ENCODE measurements at places on chromosomes 1 and 21. TPM values are rescaled to one million over a fixed set of nuclear protein-coding genes. Genes with fewer than 3 reads are reported as not detected.
A peak's percentile ranks its signal among the peaks of the same experiment; 100 is the strongest.

PDE9A gene
- total RNA-seq = 15.3 TPM

GRCh38 chr1:105793536-105794146 lies 1262.8 kb upstream of the PRMT6 start:
- H3K4me1 ChIP-seq = no peaks in the 10 kb centered on the region
- H3K36me3 ChIP-seq = no peaks in the 10 kb centered on the region
- no peak overlapping the region for H3K4me3 ChIP-seq
- DNase-seq = peak; percentile 19

SPRR2A gene
- not detected for total RNA-seq

ERICH3 gene
- 12.9 TPM for total RNA-seq

- H3K27ac ChIP-seq = no peak overlapping the region
- H3K36me3 ChIP-seq = no peaks in the 10 kb centered on the region
- H3K4me3 ChIP-seq = no peak overlapping the region
- peaks cover 45% of the 10 kb centered on the region for H3K4me1 ChIP-seq
These were observed 21.0 kb upstream of the PARP1 start for GRCh38 chr1:226428791-226429461.

DNA sequence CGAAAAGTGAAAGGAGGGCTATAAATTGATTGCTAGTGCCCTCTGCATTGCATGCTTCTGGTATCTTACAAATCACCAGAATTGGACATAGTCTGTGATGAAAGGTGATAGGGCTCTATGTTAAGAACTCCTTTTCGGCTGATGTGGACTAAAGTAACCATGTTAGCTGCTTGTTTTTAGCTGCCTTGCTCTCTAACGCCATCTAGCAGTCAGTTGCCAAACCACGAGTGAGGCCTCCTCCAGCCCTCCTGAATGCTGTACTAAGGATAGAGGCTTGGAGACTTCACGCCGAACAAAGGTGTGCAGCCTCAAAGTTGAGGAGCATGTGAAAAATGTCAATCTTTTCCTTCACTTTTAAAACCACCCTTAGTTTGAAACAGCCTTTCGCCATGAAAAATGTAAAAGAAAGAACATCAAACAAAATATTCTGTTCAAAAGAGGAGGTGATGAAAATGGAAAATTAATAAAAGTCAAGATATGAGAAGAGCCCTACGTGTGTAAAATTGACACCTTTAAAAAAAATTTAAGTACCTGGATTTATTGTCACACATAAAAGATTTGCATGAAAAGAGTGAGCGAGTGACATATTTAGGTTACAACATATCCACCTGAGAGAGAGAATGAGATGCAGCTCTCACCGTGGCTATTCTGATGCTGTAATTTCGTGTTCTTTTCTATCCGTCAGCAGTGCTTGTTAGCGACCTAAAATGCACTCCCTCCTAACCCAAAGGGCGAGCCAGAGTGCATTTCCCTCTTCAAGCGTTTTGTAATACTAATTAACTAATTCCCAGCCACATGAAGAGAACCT lies 8.1 kb downstream of the LRRC53 start:
- H3K27ac ChIP-seq = peak overlapping the region; percentile 49
- H3K4me3 ChIP-seq = no peak overlapping the region
- no peaks in the 10 kb centered on the region for H3K36me3 ChIP-seq
- peaks cover 5% of the 10 kb centered on the region for H3K4me1 ChIP-seq
- peak; percentile 72 for DNase-seq

TMIGD3 gene
- total RNA-seq = 9.5 TPM

C1QA gene
- 66.2 TPM for total RNA-seq

DNA sequence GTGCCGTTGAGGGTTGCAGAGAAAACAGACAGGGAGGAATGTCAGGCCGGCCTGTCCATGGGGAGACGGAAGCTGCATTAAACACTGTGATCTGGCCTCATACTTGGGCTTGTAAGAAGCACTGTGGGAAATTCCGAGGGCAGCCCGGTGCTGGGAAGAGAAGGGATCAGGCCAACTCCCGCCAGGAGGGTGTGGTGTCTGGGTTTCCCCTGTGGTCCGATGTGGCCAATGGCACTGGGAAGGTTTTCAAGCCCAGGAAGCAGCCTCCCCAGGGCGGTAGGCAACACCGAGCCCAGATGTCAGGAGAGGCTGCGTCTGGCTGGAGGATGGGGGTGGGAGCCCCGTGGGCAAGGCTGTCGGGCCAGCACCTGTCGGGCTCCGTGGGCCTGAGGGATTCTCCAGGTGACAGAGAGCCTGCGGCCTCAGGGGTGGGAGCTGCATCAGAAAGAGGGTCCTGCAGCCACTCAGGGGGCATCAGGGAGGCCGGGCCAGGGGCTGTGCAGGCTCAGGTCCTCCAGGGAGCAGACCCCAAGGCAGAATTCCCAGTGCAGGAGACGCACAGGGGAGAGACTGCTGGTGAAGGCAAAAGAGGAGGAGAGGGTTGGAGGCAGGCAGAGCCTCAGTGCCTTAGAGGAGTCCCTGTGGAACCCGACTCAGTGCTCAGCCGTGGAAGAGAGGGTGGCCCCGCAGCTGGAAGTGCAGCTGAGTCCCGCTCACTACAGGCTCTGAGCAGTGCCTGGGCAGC lies 8.4 kb downstream of the UBASH3A start:
- H3K4me3 ChIP-seq = no peak overlapping the region
- no peak overlapping the region for H3K27ac ChIP-seq
- H3K4me1 ChIP-seq = no peaks in the 10 kb centered on the region
- no peak for DNase-seq

- no peaks in the 10 kb centered on the region for H3K36me3 ChIP-seq
- H3K27me3 ChIP-seq = peaks cover 2% of the 10 kb centered on the region
- no peak overlapping the region for H3K27ac ChIP-seq
- H3K4me3 ChIP-seq = no peak overlapping the region
These were observed 57.8 kb downstream of the WNT9A start for GRCh38 chr1:227889863-227890405.

TLCD4 gene
- 29.8 TPM for total RNA-seq

DNA sequence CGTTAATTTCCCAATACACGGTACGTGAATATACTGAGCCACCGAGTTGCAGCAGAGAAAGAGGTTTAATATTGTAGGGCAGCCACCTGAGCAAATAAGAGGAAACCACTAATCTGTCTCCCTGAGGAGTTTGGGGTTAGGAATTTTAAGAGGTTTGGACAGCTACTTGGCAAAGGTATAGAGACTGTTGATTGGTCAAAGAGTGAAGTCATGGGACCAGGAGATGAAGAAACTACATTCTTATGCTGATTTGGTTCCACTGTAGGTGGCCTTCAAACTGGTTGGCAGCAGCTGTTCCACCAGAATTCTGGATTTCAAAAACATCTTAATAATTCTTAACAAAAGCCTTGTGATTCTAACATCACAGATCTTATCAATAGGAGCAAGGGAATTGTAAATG lies 485.4 kb upstream of the PRMT6 start:
- no peak for DNase-seq
- no peak overlapping the region for H3K27ac ChIP-seq
- H3K4me3 ChIP-seq = no peak overlapping the region
- H3K27me3 ChIP-seq = no peaks in the 10 kb centered on the region
- no peaks in the 10 kb centered on the region for H3K36me3 ChIP-seq

GJA8 gene
- not detected for total RNA-seq

MMEL1 gene
- 3.9 TPM for total RNA-seq

EPS15 gene
- 79.9 TPM for total RNA-seq

DNA sequence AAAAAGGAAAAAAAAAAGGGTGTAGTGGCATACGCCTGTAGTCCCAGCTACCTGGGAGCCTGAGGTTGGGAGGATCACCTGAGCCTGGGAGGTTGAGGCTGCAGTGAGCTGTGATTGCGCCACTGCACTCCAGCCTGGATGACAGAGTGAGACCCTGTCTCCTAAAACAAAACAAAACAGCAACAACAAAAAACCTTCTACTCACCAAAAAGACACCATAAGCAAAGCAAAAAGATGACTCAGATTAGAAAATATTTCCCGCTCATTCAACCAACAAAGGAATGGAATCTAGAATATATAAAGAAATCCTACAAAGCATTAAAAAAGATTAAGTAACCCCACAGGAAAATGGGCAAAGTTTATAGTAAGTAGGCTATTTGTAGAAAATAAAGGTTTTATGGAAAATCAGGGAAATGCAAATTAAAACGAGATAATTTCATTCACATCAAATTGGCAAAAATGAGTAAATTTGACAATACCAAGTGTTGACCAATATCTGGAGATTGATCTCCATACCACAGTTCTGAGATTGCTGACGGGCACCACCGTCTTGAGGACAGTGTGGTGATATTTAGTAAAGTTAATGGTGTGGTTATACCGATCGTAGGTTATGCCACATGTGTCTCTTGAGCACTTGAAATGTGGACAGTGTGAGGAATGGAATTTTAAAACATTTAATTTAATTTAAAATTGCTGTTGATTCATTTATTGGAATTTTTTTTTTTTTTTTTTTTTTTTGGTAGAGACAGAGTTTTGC lies 54.0 kb downstream of the PIK3CD start:
- no peaks in the 10 kb centered on the region for H3K27me3 ChIP-seq
- H3K27ac ChIP-seq = no peak overlapping the region
- H3K36me3 ChIP-seq = no peaks in the 10 kb centered on the region
- no peaks in the 10 kb centered on the region for H3K4me1 ChIP-seq
- H3K4me3 ChIP-seq = no peak overlapping the region

LIX1L gene
- total RNA-seq = 23.6 TPM

- H3K4me3 ChIP-seq = peak overlapping the region; percentile 41
- peak; percentile 90 for DNase-seq
- H3K4me1 ChIP-seq = peaks cover 14% of the 10 kb centered on the region
- H3K27ac ChIP-seq = peak overlapping the region; percentile 33
- no peaks in the 10 kb centered on the region for H3K36me3 ChIP-seq
These were observed 6.7 kb upstream of the WNT2B start for GRCh38 chr1:112501810-112502641.

DNA sequence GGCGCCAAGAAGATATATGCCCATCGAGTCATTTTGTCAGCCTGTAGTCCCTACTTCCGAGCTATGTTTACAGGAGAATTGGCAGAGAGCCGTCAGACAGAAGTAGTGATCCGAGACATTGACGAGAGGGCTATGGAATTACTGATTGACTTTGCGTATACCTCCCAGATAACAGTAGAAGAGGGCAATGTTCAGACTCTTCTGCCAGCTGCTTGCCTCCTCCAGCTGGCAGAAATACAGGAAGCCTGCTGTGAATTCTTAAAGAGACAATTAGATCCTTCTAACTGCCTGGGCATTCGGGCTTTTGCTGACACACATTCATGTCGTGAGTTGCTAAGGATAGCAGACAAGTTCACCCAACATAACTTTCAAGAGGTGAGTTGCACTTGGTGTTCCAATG lies 19.1 kb downstream of the KLHL20 start:
- H3K4me1 ChIP-seq = no peaks in the 10 kb centered on the region
- H3K4me3 ChIP-seq = no peak overlapping the region
- peaks cover 15% of the 10 kb centered on the region for H3K36me3 ChIP-seq
- H3K27ac ChIP-seq = no peak overlapping the region

SGIP1 gene
- total RNA-seq = 66.7 TPM
